ENCODE measurements at places on chromosomes 11 and 22.

GRCh38 chr11:76074148-76075095 lies 131.9 kb downstream of the WNT11 start:
- DNase-seq, result no peak

- no peak for DNase-seq
Observed at GRCh38 chr11:104078245-104078644, 41.8 kb downstream of the DDI1 start.

DNA sequence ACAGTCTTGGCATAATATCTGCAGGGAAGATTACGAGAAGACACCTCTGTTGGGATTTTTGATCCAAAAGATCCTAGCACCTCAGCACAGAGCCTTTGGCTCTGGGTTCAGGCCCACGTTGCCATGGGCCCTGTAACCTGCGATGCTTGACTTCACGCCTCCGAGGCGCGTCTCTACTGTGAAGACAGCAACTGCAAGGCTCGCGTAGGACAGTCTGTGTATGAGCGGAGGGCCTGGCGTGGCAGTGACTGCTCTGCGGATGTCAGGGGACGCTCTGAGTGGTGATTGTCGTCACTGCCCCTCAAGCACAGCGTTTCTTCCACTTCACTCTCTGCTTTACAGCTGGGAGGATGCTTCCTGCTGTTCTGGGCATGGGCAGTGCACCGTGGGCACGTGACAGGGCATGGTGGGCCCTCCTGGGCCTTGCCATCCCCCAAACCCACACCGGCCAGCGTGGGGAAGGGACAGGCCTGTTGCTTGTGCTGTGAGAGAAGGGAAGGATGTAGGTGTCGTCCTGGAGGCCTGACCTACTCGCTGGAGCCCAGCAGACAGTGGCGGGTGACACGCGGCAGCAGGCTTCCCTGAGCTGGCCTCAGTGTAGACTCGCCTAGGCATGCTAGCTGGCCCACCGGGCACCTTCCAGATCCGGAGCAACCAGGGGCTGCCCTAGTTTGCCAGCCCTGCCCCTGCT lies 26.5 kb downstream of the GLB1L2 start:
- no peak for DNase-seq

DNA sequence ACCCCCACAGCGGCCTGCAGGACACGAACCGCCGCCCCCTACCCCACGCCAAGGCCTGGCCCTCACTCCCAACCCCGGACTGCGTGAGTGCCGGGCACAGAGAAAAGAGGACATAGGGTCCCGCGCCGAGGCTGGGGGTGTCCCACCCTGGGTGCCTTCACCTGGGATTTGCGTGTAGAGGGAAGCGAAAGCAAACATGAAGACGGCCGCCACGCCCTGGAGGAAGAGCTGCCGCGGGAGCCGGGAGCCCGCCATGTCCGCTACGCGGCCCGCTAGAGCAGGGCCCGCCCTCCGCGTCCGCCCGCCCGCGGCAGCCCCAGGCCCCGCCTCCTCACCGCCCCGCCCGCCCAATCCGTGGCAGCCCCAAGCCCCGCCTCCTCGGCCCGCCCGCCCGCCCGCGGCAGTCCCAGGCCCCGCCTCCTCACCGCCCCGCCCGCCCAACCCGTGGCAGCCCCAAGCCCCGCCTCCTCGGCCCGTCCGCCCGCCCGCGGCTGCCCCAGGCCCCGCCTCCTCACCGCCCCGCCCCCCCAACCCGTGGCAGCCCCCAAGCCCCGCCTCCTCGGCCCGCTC lies at the start of gene LMF2:
Gene LMF2 (minus strand): TSS at position 282 of the 570 bp plus-strand sequence. CDS start 27 bp downstream, at position 255.
- peak; percentile 94 for DNase-seq

- DNase-seq, result no peak
Observed at GRCh38 chr11:65382804-65383368, 440 bp upstream of the SLC25A45 start.

DNA sequence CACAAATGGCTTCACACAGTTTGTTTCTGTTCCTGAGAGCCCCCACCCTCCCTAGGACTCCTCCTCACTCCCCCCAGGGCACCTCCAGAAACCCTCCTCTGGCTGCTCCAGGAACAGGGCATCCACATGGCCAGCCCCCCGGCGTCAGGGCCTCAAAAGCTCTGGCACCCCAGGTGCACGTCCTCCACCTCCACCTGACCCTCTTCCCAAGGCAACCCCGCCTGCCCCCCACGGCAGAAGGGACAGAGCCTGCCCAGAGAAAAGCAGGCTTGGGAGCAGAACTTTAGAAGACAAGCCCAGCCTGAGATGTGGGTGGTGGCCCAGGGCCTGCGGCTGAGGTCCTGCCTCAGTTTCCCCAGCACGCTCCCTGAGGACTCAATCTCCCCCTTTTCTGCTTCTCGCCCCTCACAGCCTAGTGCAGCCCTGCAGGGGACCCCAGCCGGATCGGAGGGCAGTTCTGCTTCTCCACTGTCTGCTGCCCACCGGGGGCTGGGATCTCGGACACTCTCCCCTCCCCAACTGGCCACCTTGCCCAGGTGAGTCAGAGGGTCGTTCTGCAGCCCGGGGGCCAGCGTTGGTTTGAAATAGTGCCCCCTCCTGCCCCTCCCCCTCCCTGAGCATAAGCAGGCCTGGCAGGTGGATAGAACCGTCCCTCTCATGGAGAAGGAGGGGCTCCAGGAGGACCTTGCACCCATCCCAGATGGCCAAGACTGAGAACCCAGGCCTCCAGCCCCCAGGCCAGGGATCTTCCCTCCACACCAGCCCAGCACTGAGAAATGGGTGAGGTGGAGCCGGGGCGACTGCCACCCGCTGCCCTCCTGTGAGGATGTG lies 2.4 kb upstream of the TRABD start:
- no peak for DNase-seq

DNA sequence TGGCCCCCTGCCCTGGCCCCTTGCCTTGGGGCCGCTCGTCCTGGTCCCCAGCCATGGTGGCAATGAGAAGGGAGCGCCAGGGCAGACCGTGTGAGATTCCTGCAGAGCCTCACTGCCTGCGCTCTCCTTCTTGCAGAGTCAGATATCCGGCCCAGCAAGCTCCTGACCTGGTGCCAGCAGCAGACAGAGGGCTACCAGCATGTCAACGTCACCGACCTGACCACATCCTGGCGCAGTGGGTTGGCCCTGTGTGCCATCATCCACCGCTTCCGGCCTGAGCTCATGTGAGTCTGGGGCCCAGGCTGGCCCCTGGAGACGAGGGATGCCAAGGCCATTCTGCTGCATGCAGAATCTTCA lies 114.1 kb downstream of the MICAL2 start:
- peak; percentile 84 for DNase-seq

All from stimulated activated CD4-positive, alpha-beta T cell treated with anti-CD3 and anti-CD28 coated beads, Interleukin-4, amount 100 ng/mL, for 48 hours (primary cell).